ENCODE measurements at places on chromosomes 1 and 21.

GRCh38 chr21:29233256-29233546, 65.5 kb upstream of the BACH1 start:
- DNase-seq = peak; percentile 36

DNA sequence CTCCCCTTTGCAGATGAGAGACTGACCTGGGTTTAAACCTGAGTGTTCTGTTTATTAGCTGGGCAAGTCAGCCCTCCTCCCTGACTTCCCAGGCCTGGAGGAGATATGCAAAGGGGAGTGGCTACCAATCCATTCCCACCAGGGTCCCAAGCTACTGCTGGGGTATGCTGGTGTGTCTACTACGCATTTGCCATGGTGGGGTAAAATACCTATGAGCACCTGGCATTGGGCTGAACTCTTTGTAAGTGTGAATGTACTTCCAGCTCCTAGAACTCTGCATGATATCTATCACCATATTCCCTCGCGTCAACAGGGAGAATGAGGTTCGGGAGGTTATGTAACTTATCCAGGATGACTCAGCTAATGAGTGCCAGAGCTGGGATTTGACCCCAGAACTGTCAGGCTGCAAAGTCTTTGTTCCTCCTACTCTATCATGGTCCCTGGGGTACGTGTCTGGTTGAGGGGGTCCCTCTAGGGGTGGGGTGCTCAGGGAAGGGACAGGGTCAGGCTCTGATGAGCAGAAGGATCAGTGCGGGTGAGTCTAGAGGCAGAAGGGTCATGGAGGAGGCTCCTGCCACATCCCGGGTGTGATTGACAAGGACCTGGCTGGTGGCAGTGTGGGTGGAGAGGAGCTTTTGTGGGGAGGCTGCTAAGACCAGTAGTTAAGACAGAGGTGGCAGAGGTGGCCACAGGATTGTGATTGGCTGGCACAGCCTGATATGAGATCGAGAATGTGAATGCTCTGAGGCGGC, 16.7 kb downstream of the AMPD2 start:
- DNase-seq = peak; percentile 81

- no peak for DNase-seq
Observed at GRCh38 chr21:42590431-42591131, 62.8 kb upstream of the PDE9A start.

- DNase-seq = no peak
Observed at GRCh38 chr1:211634461-211634860, 41.0 kb downstream of the NEK2 start.

DNA sequence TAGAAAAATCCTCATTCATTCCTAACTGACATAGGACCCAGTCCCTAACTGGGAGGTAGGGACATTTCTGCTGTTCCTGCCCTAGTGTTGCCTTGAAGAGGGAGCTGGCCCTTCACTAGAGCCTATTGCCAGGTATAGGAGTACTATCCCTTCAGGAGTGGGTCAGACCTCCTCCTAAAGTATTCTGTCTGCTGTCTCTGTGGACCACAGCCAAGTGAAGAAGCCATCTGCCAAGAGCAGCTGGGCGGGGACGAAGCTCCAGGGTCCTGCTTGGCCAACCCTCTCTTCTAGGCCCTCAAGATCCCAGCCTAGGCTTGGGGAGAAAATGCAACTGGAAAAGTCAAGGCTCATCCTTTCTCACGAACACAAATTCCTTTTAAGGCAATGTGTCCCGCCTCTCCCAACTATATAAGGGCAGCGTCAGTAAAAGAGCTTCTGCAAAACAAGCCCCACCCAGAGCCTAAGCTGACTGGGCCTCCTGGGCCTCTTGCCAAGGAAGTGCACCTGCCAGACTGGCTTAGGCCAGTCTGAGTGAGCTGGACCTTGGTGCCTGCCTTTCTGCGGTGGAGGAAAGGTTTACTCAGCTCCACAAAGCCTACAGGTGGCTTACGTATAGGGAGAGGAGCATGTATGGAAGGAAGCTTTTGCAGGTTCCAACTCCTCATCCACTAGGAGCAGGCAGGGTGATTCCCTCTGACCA, 638 bp upstream of the TUFT1 start:
- peak; percentile 96 for DNase-seq

DNA sequence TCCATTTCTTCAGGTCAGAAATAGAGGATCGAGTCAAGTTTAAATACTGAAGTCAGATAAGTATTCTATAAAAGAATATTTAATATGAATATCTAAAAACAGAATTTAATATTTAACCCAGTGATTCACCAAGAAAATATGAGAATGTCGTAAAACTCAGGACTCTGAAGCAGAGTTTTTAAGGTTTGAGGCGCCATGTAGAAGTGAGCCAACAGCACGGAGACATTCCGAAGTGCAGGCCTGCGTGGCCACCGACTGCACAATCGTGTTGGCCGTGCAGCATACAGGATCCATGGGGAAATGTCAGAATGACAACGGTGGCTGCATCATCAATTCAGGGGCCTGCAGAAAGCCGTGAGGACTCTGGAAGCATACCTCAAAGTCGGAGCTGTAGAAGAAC, 23.4 kb downstream of the MRAP start:
- DNase-seq = no peak

- no peak for DNase-seq
Observed at GRCh38 chr1:182240085-182240484, 151.5 kb downstream of the GLUL start.

GRCh38 chr1:93611668-93612067, 70.0 kb downstream of the BCAR3 start:
- DNase-seq = no peak

DNA sequence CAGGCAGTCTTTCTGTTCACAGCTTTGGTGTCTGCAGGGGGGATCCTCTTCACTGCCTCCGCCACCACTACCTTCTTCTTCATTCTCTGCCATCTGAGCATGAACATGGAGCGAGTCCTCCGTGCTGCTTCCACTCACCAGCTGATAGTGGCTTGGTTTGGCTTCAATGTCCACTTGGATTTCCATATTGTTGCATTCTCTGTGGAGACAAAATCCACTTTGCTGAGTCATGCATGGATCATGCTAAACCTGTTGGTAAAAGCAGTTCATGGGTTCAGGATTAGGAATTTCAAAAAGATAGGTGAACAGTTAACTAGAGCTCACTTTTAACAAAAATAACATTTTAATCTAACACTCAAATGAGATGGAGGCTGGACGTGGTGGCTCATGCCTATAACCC, 27.5 kb downstream of the RNF19B start:
- no peak for DNase-seq

DNA sequence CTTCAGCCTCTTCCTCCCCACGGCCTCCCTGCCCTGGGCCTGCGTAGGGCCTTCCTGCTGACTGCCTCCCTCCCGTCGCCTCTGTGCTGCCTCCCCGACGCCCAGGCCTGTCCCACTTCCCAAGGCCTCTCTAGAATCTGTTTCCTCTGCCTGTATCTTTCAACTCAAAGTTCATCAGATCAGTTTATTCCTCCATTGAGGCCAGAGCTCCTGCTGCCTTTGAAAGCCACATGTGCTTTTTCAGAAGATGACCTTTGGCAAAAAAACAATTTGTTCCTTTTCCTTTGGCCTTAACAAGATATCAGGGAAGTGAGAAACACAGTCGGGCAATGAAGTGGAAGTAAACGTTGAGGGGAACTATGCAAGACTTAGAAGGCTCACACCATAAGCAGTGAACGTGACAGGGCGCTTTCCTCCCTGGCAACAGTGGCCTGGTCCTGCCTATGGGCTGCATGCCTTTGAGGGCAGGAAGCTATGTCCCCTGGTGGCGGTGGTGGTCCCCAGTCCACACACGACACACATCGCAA, 85.9 kb downstream of the PSMG1 start:
- DNase-seq = no peak

DNA sequence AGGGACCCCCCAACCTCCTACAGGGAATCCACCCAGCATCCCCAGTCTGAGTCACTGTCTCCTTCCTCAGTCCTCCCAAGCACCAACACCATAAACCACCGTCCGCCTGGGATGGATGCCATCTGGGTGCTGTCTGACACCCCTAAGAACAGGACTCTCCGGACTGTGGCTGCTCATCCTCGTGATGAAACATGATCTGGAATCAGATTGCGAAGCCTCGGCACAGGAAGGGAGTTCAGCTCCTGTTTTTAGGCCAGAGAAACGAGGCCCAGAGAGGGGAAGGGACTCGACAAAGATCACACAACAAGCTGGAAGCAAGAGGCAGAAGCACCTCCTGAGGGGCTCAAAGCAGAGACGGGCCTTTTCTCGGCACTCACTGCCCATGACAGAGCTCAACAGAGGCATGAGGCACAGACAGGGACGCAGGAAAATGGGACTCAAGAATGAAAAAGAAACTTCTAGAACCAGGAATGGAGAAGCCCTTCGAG, 8.4 kb downstream of the KCNN3 start:
- peak; percentile 87 for DNase-seq

DNA sequence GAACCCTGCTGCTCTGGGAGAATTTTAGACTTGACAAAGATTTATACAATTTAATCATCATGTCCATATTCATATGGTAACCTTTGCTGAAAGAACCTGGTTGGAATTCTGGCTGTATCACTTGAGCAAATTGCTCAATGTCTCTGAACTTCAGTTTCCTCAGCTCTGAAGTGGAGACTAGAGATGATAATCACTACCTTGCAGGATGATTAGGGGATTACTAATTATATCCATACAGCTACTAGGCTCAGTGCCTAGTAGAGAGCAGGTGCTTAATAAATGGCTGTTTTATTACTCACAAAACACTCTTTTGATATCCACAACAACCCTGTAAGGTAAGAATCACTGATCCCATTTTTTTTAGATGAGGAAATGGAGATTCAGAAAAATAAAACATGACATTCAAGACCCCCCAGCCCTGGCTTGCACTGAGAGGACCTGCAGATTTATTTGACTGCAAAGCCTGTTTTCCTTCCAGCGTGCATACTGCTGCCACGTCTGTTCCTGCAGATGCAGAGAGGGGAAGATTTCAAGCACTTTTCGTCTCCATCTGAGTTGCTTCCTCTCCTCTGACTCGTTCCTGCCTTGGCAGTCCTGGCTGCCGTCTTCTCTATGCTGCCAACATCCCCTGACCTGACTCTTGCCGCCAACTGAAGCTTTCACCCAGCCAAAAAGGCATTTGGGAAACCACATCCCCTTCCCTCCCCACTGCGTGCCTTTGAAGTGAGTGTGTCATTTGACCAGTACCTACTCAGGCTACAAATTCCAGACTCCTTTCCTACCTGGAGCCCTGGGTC, 203.0 kb downstream of the PLPP3 start:
- no peak for DNase-seq

GRCh38 chr21:44723177-44724131, 12.1 kb upstream of the TSPEAR start:
- no peak for DNase-seq

DNA sequence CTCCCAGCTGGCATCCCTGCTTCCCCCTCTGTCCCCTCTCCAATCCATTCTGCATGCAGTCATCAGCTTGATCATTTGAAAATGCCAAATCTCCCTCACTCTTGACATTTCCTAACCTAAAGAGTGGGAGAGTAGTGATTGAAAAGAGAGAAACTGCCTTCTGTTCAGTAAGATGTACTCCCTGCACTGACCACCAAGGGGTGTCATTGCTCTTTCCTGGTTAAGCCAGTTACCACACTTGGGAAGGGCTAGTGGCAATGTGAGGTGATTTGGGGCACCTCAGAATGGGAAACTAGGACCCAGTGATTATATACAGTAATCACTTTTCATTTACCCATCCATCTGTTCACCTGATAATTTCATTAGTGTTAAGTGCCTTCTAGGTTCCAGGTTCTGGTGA, 6.9 kb upstream of the TMEM269 start:
- DNase-seq = peak; percentile 57

DNA sequence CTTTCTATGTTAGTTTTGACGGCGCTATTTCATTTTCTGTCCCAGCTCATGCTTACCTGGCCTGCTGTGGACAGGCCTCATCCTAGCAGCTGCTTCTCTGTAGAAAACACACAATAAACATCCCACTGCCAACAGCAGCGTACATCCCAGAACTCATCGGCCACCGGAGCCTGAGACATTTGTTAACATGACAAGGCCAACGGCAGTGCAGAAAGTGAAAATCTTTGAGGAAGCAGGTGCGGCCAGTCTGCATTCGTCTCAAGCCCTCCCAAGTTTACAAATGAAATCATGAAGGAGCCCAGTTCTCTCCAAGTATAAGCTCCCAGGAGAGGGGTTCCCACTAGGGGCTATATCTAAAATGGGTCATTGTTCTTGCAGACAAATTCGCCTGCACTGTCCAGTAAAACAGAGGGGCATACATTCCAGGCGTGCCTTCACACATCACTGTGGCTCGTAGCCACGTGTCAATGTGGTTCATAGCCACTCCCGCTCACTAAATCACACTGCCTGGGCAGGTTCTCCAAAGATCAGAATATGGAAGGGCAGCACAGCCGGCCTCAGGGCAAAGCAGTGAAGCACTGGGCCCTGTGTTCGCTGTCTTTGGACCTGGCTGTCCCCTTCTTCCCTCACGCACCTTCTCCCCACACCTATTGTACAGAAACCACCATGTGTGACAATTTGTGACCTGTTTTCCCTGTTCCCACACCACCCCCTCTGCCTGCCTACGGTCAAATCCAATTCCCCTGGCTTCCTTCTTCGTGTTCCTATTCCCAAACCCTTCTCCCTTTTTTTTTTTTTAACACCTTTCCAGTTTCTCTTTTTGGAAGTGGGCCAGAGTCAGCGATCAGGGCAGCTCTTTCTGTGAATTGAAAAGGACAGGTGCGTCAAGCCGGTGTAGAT, 27.0 kb upstream of the ABCG1 start:
- no peak for DNase-seq

GRCh38 chr21:26798856-26799751, 46.1 kb downstream of the ADAMTS1 start:
- peak; percentile 56 for DNase-seq

DNA sequence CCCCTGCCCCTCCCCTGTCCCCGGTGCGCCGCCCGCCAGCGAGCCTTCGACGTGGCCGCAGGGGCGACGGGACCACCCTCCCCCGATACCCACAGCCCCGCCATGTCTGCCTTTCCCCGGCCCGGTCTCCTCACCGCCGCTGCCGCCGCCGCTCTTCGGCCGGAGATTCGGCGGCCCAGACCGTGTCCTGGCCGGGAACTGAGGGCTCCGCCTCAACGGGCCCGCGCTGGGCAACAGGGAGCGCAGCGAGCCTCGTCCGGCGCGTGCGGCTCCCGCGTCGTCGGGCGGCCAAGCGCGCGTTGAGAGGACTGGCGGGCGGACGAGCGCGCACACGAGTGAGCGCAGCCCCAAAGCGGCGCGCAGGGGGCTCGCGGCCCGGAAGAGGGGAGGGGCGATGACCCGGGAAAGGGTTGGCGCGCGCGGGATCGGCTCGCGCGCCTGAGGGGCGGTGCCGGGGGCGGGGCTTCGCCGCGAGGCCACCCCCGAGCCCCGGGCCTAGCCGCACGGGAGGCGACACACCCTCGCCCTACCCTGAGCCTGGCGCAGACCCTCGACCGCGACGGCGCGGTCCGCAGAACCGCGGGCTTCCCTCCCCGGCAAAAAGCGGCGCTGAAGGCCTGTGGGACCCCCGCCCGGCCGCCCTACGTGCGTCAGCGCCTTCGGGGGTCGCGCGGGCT, at the start of gene BTG3:
Gene BTG3 (minus strand): TSS at position 337 of the 677 bp plus-strand sequence. CDS start 3,757 bp downstream, outside the sequence.
- peak; percentile 78 for DNase-seq
